ENCODE measurements at places on chromosomes 5 and 9. TPM values are rescaled to one million over a fixed set of nuclear protein-coding genes. Genes with fewer than 3 reads are reported as not detected.

PAEP gene
- total RNA-seq: not detected

TAF11L13 gene
- not detected for total RNA-seq

SWI5 gene
- total RNA-seq: 27.8 TPM

SYK gene
- 3.4 TPM for total RNA-seq

CDKN2A gene
- 47.6 TPM for total RNA-seq

KCNT1 gene
- total RNA-seq: not detected

ALAD gene
- 4.6 TPM for total RNA-seq

ZNF474 gene
- not detected for total RNA-seq

DTWD2 gene
- total RNA-seq: 6.0 TPM

NAA35 gene
- 15.7 TPM for total RNA-seq

IFNE gene
- total RNA-seq: 0.76 TPM

STPG3 gene
- not detected for total RNA-seq

ACTBL2 gene
- 0.04 TPM for total RNA-seq

Measured in hair follicular keratinocyte (primary cell).